Heart left ventricle (tissue), 16 donors: ENCODE measurements at places on chromosomes 7 and 10.

DNA sequence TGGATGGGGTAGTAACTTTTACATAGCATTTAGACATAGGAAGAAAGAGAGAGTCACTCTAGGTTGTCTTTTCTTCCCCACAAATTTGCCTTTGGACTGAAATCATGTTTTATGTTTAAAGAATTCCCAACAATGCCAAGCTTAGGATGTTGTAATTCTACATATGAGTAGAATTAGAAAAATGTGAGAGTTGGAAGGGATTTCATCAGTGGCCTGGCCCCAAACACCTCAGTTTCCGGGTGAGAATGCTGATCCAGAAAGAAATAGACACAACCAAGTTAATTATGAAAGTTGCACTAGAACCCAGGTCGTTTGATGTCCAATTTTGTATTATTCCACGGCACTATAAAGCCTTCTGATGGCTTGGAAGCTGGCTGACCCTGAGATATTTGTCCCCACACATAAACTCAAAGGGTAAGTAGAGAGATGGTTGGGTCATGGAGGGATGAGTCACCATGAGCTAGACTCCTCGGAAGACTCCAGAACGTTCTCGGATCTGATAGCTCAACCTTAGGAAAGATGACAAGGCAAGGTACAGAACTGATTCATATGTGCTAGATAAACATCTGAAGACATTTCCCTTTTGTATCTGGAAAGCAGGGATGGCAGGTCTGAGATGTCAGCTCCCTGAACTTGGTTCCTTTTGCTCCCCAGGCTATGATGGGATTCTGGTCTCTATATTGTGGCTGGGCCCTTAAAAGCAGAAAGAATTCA, 48.8 kb upstream of the SLC35B4 start:
- no peak for DNase-seq

- DNase-seq: no peak
These were observed 156.7 kb upstream of the BET1 start for GRCh38 chr7:94160719-94161435.

- no peak for DNase-seq
These were observed 24.9 kb upstream of the FAM3C start for GRCh38 chr7:121420976-121421375.

- no peak for DNase-seq
These were observed 16.2 kb downstream of the PFKFB3 start for GRCh38 chr10:6218692-6219493.

DNA sequence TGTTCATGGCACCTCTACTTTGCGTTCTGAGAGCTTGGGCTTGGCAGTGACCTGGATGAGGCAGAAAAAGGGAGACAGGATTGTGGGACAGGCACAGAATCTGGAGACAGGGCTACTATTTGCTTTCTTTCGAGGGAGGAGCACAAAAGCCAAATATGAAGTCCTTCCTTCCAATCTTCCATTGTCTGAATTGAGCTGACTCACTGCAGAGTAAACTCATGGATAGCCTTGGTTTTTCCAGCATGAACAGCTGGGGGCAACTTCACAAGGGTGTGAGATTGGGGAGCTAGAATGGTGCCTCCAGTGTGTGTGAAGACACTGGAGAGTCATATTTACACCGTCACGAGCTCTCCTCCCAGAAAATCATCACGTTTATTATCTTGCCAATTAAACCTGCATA, 55.6 kb upstream of the NRP1 start:
- no peak for DNase-seq

DNA sequence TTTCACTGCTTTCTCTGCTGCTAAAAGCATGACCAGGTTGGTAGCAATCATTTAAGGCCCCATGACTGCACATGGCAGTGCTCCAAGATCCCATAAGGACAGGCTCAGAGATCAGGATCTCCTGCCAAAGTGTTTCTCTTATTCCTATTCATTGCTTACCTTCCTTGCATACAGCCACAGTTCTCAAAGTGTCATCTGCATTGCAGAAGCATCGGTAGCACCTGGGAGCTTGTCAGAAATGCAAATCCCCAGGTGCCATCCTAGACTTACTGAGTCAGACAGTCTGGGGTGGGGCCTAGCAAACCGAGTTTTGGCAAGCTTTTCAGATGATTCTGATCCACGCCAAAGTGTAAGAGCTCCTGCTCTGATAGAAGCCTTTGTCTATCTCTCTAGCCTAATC, 489.0 kb upstream of the AUTS2 start:
- no peak for DNase-seq

DNA sequence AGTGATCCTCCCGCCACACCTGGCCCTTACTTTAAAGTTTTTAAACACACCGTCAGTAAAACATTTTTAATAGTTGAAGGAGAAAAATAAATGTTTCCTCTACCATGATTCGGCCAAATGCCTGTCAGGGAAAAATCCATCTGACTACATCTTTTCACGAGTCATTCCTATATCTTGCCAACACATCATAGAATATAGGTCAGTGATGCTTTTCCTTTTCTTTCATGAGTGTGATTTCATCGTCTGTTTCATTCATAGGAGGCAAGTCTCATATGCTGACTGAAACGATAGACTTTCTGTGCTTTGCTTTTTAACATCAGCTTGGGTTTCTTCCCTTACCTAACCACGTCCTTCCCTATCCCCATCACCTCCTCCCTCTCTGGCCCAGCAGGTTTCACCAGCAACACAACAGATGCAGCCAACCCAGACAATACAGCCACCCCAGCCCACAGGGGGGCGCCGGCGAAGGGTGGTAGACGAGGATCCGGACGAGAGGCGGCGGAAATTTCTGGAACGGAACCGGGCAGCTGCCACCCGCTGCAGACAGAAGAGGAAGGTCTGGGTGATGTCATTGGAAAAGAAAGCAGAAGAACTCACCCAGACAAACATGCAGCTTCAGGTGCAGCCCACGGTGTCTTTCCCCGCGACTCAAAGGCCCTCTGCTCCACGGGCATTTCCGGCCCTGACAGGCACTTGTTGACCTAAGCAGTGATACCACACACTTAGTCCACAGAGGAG, 149.2 kb downstream of the TRIL start:
- DNase-seq: no peak

DNA sequence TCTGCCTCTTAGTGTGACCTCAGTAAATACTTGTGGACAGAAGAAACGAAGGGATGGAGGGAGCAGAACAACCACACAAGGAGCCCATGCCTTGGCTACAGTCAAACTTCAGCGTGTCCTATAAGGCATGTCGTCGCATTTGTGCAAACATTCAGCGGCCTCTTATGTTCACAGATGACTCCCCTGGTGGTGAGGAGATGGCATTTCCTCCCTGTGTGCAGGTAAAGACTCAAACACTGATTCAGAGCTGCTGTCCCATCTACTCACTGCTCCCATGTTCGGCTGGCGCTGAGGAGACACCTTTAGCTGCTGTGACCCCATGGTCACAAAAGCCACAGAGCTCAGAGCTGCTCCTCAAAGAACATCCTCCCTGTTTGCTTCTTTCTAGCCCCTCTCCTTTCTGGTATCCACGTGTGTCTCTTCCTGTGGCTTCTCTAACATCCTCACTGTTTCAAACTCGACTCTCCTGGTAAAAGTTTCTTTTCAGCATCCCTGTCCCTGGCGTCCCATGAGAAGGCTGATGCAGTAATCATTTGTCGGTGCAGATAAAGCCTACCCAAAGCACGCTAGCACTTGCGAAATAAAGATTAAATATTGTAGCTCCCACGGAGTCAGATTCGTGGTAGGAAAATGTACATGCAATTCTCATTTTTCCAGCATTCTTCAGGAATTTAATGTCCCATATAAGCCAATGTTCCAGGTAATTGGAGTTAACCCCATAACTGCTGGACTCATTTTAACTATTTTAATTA, 124.9 kb upstream of the NEBL start:
- no peak for DNase-seq

GRCh38 chr7:100629117-100629716, 12.1 kb downstream of the TFR2 start:
- no peak for DNase-seq

DNA sequence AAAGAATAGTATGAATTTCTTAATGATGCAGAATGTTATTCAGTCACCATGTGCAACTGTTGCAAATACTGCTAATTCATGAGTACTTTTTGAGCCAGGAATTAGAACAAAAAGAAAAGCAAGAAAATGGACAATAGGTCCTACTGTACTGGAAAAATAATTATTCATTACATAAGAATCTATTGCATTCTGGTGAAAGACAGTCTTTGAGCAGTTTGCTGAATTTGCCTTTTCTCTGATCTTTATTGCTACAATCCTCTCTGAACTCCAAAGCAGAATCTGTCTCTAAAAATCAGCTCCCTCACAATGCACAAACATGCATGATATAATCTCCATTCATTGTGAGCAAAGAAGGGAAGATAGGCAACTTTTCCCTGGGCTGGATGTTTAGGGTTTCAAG, 12.8 kb downstream of the IFIT2 start:
- DNase-seq: no peak

DNA sequence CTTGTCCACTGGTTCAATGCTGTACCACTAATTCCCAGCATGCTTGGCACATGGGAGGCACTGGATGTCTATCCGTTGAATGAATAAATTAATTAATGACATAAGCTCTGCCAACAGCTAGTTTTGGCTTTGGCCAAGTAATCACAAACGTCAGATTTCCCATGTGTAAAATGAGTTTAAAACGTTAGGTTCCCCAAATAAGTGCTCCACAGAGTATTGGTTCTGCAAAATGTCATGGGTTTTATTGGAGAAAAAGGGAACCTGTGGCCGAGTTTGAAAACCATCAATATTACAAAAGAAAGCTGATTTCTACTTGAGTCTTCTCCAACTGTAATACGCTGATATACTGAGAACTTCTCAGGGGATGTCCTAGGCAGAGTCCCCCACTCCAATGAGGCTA, 23.2 kb downstream of the ELMO1 start:
- no peak for DNase-seq

GRCh38 chr7:150358433-150358832, 10.2 kb upstream of the REPIN1 start:
- DNase-seq: no peak

DNA sequence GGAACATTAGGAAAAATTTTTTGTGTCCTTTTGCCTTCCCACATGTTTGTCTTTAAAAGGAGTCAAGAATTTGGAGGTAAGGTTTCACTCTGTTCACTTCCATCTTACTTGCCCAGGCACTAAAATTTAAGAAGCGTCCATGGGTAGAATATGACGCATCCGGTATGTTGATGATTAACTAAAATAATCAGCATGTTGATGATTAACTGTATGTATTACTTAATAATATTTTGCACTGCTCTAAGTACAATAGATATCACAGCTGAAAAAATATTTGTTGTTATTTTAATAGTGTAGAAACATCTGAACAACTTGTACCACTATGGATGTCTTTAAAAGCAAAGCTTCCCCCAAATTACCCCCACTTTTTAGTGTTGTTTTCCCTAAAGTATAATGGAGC, 11.5 kb downstream of the ANKRD22 start:
- DNase-seq: no peak

GRCh38 chr10:128629111-128630096, 503.2 kb upstream of the MKI67 start:
- DNase-seq: no peak

- DNase-seq: no peak
These were observed 1272.8 kb downstream of the TYW1 start for GRCh38 chr7:68269405-68269804.

- no peak for DNase-seq
These were observed 75.9 kb upstream of the NXPH1 start for GRCh38 chr7:8357536-8357935.

DNA sequence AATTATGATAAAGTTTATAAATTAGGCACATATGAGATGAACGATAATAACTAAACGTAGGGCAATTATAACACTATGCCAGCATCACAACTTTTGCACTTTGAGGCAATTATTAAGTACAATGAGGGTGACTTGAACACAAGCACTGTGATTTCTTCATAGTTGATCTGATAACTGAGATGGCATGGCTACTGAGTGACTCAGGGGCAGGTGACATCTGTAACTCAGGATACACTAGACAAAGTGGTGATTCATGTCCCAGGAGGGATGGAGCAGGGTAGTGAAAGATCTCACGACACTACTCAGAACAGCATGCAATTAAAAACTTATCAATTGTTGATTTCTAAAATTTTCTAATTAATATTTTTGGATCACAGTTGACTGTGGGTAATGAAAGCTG, 98.3 kb upstream of the ARHGAP21 start:
- no peak for DNase-seq

GRCh38 chr7:30941582-30942323, 22.0 kb upstream of the GHRHR start:
- DNase-seq: no peak

- DNase-seq: no peak
These were observed 489.1 kb upstream of the PODXL start for GRCh38 chr7:132045481-132045980.

DNA sequence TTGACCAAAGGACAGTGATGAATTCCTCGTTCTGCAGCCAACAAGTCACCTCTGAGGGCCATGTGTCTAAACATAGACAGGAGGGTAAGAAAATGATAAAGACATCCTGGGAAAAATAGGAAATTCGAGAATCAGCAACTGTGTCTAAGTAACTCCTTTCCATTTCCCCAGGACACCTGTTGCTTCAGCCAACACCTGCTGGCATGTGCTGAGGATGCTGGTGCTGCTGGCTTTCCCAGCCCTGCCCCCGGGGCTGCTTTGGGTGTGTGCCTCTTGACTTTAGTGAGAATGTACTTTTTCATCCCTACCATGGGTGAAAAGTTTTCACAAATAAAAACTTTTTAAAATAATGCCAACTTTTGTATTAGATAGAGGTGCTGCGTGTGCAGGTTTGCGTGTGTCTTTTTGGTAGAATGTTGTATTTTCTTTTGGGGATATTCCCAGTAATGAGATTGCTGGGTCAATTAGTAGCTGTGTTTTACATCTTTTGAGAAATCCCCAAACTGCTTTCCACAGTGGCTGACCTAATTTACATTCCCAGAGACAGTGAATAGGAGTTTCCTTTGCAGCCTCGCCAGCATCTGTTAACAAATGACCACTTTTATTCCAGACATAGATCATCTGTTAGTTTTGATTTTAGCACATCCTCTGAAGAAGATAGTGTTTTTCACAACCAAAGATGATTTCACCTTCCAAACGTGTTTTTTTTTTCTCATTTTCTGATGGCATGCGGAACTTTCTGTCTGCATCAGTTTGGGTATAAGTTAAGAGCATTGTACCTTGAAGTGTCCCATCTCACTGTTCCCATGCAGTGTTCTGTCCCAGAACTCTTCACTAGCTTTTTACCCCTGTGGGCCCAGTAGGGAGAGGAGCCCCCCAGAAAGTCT, 104.2 kb upstream of the ACBD5 start:
- no peak for DNase-seq

DNA sequence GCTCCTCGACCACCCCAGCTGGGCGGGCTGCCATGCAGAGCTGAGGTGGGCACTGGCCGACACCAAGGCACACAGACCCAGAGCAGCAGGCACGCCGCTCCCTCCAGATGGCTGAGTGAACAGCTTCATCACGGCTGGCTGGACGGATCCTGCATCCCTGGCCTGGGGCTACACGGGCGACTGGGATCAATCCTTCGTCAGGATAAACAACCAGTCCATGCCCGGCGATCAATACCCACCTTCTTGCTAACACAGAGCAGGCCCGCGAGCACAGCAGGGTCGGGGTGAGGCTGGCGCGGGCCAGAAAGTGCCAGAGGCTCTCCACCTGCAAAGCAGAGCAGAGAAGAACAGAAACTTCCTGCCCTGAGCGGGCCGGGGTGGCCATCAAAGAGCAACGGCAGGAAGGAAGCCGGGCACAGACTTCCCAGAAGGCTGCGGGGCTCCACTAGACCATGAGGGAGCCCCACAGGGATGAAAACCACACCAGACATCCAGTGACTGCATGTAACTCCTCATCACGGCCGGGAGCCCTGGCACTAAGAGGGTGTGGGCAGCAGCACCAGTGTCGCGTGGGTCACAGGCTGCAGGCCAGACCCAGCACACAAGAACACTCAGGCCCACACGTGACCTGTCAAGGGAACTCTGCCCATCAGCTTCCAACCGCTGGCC, 166.4 kb downstream of the MAD1L1 start:
- DNase-seq: no peak
